Stimulated activated naive CD4-positive, alpha-beta T cell (primary cell): ENCODE measurements at places on chromosomes 4 and X.
A peak's percentile ranks its signal among the peaks of the same experiment; 100 is the strongest.

- no peak for DNase-seq
These were observed 19.7 kb downstream of the SHROOM2 start for GRCh38 chrX:9805956-9806355.

DNA sequence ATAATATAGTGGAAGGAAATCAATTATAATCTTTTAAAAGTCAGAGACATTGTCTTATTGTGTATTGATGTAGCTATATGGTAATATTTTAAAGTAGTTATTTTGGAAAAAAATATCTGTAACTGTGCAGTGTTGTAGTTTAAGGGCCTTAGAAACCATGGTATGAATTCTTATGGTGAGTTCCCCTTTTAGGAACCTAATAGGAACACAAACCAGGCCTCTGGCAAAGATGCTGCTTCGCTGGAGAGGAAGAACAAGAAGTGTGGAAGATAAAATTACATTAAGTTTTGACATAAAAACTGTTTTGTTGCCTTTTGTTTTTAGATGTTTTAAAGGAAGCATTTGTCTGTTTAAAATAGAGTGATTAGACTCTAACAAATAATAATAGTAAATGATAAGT, 10.9 kb upstream of the TMPRSS11D start:
- DNase-seq = no peak

GRCh38 chr4:100278567-100278966, 88.3 kb upstream of the DDIT4L start:
- no peak for DNase-seq

GRCh38 chr4:99404595-99405287, 30.4 kb downstream of the ADH7 start:
- no peak for DNase-seq

- no peak for DNase-seq
These were observed 43.0 kb downstream of the C4orf33 start for GRCh38 chr4:129138810-129139496.

DNA sequence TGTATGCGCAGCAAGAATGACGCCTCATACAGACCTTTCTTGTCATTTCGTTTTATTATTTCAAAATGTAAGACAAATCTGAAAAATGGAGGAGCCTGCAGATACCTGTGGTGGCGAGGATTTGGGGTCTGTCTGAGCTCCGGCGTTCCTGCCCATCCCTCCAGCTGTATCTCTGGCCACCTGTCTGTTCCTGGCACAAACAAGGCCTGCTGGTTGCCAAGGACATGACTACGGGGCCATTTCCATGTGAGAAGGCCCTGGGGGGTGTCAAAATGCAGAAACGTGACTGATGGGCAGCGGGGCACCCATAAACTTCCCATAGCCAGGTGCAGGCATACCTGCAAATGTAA, 591 bp upstream of the TSPAN7 start:
- no peak for DNase-seq

DNA sequence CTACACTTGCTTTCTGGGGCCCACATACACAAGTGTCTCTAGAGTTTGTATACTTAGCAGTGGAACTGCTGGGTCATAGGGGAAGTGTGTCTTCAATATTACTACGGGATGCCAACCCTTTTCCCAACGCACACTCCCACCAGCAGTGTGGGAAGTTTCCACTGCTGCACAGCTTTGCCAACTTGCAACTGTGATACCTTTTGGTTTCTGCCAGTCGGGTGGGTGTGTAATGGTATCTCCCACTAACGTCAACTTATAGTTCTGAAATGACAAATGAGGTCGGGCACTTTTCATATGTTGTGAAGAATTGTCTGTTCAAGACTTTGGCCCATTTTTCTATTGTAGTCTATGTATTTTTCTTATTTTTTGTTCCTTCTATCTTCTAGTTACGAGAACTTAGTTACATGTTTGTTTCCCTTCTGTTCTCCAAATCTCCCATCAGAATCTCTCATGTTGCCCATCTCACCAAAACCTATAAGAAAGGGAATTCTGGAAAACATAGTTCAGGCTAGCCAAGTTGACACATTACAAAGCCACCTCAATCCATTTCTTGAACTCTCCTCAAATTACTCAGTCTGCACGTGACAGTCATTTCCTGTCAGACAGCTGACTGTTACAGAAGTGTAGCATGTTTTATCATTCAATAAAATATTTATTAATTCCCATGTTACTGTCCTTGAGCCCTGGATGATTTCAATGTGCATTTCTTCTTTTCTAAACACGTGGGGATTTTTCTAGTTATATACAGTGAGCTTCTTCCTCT, 30.7 kb downstream of the PNMA6E start:
- DNase-seq = no peak

DNA sequence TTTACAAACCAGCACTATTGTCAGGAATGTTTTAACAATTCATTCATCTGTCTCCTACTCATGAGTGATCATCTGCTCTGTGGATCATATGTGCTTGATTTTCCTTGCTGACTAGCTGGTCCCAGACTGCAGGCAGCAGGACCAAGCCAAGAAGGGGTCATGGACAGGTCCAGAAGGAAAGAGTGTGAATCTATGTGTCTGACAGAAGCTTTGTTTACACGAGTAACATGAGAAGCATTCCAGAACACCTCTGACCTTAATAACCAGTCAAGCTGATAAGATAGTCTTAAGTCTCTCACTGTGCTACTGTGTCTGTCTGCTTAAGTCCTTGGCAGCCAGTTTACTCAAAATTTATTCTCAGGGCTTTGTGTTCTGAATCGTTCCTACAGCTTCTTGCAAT, 39.0 kb downstream of the GUCY1A1 start:
- no peak for DNase-seq

DNA sequence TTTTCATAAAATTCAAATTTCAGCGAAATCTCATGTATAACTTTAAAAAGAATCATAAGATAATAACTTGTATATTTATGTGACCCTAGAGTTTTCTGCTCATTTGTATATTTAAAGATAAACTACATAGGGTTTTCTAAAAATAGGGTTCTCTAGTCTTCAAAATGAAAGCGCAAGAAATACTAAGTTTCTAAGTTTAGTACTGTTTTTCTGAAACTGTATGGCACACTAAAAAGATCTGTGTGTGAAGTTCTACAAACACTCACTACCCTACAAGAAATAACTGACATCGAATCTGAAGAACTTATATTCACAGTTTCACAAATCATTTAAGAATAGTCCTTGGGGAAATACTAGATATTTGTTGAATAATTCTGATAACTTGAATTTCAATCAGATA, 38.7 kb upstream of the NDST4 start:
- no peak for DNase-seq

GRCh38 chr4:150256841-150257730, 178.8 kb downstream of the DCLK2 start:
- no peak for DNase-seq

- DNase-seq = no peak
These were observed 268.2 kb downstream of the KCNIP4 start for GRCh38 chr4:21680326-21680898.

DNA sequence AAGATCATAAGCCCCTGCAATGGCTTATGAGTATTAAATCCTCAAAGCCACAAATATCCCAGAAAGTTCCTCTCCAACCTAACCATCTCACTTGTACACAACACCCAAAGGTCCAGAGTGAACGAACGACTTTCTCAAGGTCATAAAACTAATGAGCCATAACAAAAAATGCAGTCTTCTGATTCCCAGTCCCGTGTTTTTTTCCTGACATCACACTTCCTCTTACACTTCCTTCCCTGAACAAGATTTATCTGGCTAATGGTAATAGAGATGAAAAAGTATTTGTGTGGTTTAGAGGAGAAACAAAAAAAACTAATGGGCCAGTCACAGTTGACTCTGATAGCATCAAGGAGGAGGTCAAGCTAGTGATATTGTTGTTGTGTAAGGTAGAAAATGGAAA, 99.5 kb upstream of the KLHL13 start:
- DNase-seq = no peak

- DNase-seq = no peak
These were observed 25.5 kb downstream of the HPGD start for GRCh38 chr4:174496631-174497432.

GRCh38 chr4:11623726-11624037, 195.0 kb upstream of the HS3ST1 start:
- no peak for DNase-seq

DNA sequence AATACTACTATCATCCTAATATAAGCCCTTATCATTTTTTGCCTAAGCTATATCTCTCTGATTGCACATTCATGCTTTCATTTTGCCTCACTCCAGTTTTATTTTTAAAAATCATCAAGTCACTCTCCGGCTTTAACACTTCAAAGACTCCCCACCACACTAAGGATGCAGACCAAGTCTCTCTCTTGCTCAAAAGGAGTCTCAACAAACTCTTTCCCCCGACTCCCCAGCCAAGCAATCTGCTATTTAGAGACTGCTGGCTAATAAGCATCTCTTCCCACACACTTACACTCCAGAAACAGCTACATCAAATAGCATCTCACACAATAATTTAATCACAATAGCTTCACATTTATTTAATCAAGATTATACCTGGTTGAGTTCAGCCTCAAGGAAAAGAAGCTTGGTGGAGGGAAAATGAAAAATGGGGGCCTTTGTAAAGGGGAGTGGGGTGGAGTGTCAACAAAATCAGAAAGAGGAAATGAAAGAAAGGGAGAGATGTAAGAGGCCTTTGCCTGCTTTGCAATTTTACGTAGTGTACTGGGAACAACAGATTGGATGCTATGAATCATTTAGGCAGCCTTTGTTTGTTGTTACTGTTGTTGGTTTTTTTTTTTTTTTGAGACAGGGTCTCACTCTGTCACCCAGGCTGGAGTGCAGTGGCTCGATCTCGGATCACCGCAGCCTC, 104.1 kb upstream of the MCF2 start:
- no peak for DNase-seq

- no peak for DNase-seq
These were observed 352.5 kb downstream of the GPM6A start for GRCh38 chr4:175459571-175459970.

GRCh38 chrX:69285881-69286564, 120.8 kb upstream of the PJA1 start:
- DNase-seq = peak; percentile 42

DNA sequence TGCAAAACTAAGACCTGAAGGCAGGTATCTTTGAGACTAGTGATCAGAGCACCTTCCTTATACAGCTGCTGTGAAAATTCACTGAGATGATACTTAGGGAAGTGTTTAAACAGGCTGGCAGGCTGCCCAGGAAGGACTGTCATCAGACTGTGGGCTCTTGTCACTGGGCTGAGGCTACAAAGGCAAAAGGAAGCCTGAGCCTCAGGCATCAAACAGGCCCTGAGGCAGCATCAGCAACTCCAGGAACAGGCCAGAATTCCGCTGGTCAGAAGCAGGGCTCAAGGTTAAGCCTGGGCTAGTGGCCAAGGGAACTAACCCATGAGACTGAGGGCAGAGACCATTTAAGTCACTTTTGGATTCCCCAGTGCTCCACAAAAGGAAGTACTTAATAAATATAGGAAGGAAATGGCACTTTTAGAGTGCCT, 12.8 kb downstream of the PJA1 start:
- DNase-seq = no peak

DNA sequence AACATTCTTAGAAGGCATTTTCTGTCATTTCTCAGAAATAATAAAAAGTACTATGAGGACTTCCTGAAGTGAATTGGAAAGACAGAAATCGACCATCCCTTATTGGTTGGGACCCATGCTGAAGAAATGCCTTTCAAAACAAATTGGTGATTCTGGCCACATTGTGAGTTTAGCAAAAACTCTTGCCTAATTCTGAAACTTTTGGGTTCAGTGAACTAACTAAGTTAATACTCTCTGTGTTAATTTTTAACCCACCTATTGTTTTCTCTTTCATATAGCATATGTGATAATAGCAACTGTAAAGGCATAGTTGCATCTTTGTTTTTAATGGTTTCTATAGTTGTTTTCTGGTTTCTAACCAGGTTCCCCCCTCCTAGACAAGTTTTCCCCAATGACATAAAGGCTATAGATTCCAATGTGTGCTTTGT, 129.3 kb upstream of the FAT1 start:
- no peak for DNase-seq

GRCh38 chr4:181650033-181650825, 593.0 kb upstream of the TENM3 start:
- no peak for DNase-seq

DNA sequence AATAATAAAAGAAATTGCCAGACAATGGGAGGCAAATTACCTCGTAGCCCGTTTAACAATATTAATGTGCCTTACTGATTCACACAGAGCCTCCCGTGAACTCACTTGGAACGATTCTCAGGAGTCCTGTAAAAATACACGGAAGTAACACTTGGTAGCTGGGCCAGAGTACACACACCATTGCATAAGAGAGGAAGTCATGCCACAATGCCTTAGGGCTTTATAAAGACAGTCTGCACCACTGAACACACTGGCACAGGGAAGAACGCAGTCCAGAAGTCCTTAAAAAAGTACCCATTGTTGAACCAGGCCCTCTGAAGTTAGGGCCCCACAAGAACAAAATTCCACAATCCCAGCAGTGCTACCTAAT, 15.1 kb downstream of the SLC2A9 start:
- DNase-seq = no peak

DNA sequence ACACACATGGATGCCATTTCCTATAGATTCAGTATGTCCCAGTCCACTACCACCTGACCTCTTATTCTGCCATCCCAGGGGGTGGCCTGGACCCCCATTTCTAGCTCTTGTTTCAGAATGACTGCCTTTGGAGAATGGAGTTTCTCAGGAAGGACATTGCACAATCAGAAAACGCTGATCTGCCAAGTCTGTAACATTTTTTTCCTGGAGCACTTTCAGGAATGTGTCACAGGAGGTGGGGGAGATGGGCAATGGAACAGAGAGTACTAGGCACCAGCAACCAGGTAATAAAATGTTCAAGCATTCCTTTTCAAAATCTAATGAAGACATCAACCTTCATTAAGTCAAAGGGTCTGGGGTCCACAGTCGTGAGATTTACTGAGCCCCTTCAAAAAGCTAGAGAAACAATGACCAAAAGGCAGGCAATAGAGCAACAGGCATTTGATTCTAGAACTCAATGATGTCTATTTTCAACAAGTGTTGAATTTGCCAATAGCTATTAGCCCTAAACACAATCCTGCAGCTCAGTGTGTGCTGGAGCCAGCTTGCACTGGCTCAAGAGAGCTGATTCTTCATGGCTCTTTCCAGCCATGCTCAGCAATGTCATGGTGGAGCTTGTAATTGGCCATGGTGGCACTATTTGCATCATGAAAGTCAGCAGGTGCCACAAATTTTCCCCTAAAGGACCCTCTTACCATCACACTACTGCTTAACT, 87.1 kb downstream of the KDR start:
- no peak for DNase-seq

DNA sequence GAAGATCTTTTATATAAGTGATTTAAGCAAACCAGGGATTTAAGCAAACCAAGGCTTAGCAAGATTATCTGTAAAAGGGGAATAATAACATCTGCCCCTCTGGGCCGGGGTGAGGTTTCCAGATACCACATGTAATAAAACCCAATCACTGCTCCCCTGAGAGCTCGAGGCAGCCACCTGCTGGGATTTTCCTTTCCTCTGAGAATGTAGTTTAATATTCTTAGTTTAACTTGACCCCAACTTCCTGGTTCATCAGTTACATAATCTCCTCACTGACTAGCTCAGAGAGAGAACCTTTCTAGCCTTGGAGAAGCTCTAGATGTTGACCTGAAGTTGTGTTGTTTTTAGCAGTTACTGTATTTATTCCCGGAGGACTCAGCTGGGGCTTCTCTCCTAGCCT, 322.4 kb downstream of the ARHGAP10 start:
- DNase-seq = no peak
